ENCODE measurements at places on chromosomes 7 and 10. TPM values are rescaled to one million over a fixed set of nuclear protein-coding genes. Genes with fewer than 3 reads are reported as not detected.

- no peak for DNase-seq
- H3K4me3 ChIP-seq, result no peak overlapping the region
- no peaks in the 10 kb centered on the region for H3K27me3 ChIP-seq
- H3K27ac ChIP-seq, result no peak overlapping the region
- no peaks in the 10 kb centered on the region for H3K36me3 ChIP-seq
Observed at GRCh38 chr7:67637023-67637358, 640.4 kb downstream of the TYW1 start.

DNA sequence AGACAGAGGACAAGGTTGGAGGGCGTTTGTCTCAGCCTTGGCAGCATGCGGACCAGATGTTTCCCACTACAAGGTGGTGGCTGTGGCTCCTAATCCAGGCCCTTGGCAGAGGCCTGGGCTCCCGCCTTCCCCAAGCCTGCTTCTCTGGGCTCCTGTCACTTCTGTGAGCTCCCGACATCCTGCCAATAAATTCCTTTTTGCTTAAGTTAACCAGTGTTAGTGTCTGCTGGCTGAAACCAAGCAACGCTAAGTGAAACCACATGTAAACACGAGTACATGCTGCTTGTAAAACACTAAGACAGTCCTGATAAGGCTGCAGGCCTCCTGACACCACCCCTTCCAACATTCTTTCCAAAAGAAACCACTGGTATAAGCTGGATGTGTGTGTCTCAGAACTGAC is 263.6 kb upstream of the ZMIZ1 start:
- peaks cover under 1% of the 10 kb centered on the region for H3K27me3 ChIP-seq
- no peak overlapping the region for H3K4me3 ChIP-seq
- no peaks in the 10 kb centered on the region for H3K4me1 ChIP-seq

Gene LRRC4
- total RNA-seq, result not detected

- no peaks in the 10 kb centered on the region for H3K36me3 ChIP-seq
- no peak overlapping the region for H3K27ac ChIP-seq
- peaks cover 3% of the 10 kb centered on the region for H3K27me3 ChIP-seq
- no peak overlapping the region for H3K4me3 ChIP-seq
Observed at GRCh38 chr10:17527514-17528146, 73.2 kb upstream of the ST8SIA6 start.

DNA sequence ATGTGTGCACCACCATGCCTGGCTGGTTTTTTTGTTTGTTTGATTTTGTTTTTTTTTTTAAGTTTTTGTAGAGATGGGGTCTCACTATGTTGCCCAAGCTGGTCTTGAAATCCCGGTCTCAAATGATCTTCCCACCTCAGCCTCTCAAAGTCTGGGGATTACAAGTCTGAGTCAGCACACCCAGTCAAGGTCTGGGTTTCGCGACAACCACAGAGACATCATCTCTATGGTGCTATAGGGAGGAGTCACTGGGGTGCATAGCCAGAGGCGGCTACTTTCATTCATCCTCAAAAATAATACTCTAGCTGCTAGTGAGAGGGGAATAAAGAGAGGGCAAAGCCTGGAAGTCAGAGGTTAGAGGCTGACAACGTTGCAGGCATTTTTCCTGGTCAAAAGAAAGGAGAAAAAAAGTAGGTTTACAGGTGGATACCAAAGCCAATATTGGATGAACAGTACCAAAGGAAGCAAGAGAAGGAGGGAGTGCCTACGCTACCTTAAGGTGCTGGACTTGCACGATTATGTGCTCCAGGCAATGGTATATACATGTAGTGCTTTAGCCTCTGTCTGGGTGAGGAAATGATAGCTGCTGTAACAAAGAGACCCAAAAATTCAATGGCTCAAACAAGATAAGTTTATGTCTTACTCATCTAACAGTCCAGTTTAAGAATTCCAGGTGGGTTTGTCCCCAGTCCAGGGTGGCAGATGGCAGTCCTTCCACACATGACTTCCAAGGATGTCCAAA is 178.3 kb downstream of the SKIDA1 start:
- no peak overlapping the region for H3K27ac ChIP-seq
- no peaks in the 10 kb centered on the region for H3K36me3 ChIP-seq
- H3K27me3 ChIP-seq, result no peaks in the 10 kb centered on the region

Data from activated CD4-positive, alpha-beta T cell treated with anti-CD3 and anti-CD28 coated beads, Interleukin-2, amount 10 ng/mL, durations not matched to agents 7 days and 5 days (primary cell).